ENCODE measurements at places on chromosomes 7 and 10.

DNA sequence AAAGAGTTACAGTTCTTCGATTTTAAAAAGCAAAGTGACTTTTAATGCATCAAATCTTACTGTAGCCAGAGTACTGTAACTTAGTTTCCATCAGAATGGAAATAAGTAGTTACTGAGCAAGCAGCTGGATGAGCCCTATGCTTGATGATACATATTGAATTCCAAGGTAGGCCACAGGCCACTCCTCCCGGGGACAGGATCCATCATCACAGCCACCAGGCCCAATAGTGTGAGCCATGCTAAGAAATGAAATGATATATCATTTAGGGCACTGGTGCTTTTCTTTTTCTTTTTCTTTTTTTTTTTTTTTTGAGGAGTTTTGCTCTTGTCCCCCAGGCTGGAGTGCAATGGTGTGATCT lies 42.9 kb upstream of the TOMM7 start:
- DNase-seq = no peak

- DNase-seq = no peak
Observed at GRCh38 chr7:141242568-141242967, 168.7 kb downstream of the TMEM178B start.

DNA sequence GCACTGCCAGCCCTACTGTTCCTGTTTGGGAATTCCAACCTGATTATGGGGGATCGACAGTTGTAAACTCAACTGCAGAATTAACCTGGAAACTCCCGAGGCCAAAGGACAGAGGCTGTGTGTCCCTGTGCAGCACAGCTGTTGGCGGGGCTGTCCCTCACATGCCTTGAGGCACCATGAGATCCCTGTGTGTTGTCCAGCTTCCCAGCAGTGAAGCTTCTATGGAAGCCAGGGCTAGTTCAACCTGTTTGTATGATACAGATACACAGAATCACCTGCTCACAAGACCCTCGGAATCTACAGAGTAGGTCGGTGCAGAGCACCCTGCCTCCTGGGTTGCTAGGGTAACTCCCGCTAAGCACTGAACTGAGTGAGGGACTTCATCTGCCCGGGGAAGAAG lies 61.0 kb upstream of the EFCAB10 start:
- DNase-seq = no peak

GRCh38 chr7:96169439-96169838 lies 152.5 kb downstream of the SLC25A13 start:
- peak; percentile 65 for DNase-seq

DNA sequence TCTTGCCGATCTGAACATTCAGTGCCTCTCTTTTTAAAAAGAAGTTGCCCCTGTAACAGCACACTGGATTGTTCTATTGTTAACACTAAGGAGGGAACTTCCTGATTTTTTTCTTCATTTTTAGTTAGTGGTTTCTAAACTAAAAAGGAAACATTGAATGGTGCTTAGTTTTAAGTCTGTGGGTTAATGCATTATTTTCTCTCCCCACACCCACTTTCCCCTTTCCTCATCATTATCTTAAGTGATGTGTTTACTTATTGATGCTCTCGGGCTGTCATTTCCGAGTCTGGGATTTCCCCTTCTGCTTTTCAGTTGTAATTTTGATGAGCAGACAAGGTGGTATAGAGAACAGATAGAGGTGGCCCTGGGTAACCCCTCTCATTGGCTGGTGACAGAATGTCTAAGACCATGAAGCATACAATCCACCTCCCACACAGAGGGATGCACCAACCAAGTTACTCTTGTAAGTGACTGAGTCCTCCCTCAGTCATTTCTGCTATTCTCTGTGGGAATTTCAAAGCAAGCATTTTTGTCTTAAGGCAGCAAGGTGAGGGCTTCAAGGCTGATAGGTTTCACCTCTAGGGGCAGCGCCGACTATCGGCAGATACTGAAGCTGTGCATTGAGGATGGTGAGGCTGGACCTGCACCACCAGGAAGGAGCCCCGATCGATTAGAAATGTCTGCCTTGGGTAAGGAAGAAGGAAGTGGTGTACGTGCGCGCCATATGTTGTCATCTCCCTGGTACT lies 49.5 kb downstream of the CHN2 start:
- DNase-seq = no peak

- no peak for DNase-seq
Observed at GRCh38 chr7:84149573-84149972, 45.0 kb downstream of the SEMA3A start.

DNA sequence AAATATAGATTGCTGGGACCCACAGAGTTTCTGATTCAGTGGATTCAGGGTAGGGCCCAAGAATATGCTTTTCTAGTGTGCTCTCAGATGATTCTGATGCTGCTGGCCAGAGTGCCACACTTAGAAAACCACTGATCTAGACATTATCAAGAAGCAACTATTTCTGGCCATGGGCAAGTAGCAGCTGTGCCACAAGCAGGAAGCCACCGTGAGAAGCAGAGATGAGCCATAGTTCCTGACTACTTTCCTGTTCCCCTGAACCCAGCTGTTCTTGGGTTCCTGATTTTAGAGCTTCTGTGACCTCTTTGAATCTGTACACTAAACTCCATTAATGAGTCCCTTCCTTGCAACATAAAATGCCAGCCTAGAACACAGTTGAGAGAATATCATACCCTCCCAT lies 38.1 kb upstream of the PIK3AP1 start:
- no peak for DNase-seq

- DNase-seq = no peak
Observed at GRCh38 chr7:25222666-25223065, 5.6 kb downstream of the NPVF start.

- DNase-seq = peak; percentile 42
Observed at GRCh38 chr7:38512704-38513103, 118.5 kb downstream of the AMPH start.

GRCh38 chr10:126919426-126919825 lies 14.2 kb downstream of the DOCK1 start:
- no peak for DNase-seq

- DNase-seq = no peak
Observed at GRCh38 chr10:132328106-132328505, 3.9 kb upstream of the LRRC27 start.

DNA sequence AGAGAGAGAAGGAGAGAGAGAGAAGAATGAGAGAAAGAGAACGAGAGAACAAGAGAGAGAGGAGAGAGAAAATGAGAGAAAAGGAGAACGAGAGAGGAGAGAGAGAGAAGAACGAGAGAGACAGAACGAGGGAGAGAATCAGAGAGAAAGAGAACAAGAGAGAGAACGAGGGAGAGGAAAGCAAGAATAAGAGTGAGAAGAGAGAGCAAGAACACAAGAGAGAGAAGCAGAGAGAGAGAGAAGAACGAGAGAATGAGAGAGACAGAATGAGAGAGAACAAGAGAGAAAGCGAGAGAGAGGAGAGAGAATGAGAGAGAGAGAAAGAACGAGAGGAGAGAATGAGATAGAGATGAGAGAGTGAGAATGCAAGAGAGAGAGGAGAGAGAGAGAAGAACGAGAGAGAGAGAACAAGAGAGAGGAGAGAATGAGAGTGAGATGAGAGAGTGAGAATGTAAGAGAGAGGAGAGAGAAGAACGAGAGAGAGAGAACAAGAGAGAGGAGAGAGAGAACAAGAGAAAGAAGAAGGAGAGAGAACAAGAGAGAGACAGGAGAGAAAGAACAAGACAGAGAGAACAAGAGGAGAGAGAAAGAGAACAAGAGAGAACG lies 68.2 kb downstream of the ASB13 start:
- DNase-seq = no peak

DNA sequence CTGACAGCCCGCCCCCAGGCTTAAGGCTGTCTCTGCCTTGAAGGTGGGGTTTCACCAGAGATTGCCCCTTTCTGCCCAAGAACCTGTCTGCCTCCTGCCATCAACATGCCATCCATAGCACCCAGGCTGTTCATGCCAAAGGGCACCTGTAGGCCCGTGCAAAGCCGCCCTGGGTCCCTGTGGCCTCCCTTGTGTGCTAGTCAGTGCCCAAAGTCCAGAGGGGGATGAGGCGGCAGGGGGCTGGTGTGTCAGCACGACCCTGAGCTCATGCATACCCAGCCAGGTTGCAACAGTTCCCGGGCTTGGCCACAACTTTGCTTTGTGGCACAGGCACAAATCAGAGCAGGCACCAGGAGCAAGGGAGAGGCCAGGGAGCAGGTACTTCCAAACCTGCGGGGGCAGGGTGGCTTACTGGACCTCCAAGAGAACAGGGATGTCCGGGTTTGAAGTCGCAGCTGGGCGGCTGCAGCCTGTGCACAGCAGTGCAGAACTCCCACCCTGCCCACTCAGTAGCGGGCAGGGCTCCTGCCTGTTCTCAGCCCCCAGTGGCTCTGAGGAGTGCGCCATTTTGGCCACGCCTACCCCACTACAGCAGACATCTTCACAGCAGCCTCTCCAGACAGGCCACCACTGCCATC lies 671.1 kb upstream of the GRM3 start:
- DNase-seq = no peak

- DNase-seq = no peak
Observed at GRCh38 chr7:69166979-69167516, 431.2 kb upstream of the AUTS2 start.

- DNase-seq = no peak
Observed at GRCh38 chr7:75931680-75932079, 16.7 kb downstream of the POR start.

DNA sequence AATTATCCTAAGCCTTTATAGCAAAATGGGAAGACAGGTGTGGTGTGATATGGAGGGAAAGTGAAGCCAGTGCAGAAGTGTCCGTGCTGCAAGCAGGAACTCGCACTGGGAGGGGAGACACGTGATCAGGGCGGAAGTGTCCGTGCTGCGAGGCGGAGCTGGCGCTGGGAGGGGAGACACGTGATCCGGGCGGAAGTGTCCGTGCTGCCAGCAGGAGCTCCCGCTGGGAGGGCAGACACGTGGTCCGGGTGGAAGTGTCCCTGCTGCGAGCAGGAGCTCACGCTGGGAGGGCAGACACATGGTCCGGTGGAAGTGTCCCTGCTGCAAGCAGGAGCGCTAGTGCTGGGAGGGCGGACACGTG lies 40.5 kb upstream of the PRKAR1B start:
- DNase-seq = peak; percentile 37

GRCh38 chr7:47074702-47075153 lies 507.2 kb downstream of the TNS3 start:
- peak; percentile 45 for DNase-seq

- DNase-seq = no peak
Observed at GRCh38 chr7:159068893-159069448, 75.7 kb downstream of the VIPR2 start.

- no peak for DNase-seq
Observed at GRCh38 chr7:149432121-149432691, 28.7 kb downstream of the ZNF777 start.

GRCh38 chr7:97179454-97180104 lies 62.1 kb downstream of the SDHAF3 start:
- peak; percentile 78 for DNase-seq

DNA sequence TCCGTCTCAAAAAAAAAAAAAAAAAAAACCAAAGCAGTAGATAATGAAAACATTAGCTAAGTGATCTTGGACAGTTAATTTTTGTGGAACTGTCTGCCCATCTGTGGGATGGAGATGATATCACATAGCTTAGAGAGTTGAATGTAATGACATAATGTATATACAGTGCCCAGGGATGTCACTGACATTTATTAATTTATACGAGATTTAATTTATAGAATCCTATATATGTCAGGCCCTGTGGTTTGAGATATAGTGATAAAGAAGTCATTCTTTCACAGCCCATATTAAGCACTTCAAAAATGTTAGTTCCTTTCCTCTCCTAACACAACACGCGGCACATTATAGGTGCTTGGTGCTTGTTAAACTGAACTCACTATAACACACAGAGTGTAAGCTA lies 4.0 kb downstream of the ENO4 start:
- no peak for DNase-seq
